Right forelimb (tissue), 1 donor: ENCODE measurements at places on chromosomes 12 and 14.

GRCh38 chr12:213527-213932 lies 427 bp downstream of the SLC6A12 start:
- DNase-seq: no peak

DNA sequence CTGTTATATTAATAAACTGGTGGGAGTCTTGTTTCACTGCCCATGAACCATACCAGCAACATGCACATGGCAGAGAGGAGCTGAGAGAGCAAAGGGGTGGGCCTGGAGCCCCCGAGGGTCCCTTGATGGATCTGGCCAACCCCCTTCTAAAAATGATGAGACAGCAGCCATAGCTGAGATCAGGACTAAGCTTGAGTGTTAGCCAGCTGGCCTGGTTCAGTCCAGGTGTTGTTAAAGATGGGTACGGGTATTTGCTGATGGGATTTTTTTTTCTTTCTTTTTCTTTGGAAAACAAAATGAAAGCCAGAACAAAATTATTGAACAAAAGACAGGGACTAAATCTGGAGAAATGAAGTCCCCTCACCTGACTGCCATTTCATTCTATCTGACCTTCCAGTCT lies 16.0 kb downstream of the PCBP2 start:
- no peak for DNase-seq

- no peak for DNase-seq
Observed at GRCh38 chr12:7411343-7411742, 32.6 kb downstream of the CD163L1 start.

GRCh38 chr12:124916374-124917134 lies 2.1 kb upstream of the UBC start:
- DNase-seq: no peak

DNA sequence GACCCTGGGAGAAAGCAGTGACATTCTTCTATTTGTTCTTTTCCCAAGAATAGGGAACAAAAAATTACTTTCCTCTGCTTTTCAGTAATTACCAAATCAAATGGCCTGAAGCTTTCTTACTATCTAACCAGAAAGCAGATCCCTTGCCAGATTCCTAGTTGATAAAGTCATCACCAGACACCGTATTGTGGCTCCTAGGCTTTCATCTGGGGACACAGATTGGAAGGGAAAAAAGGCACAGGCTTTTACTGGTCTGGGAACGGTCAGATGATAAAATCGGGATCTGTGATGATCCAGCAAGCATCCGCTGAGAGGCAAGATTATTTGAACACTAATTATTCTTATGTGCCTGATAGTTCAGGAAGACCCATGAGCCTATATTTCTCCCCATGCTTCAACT lies 79.1 kb upstream of the BCL2L14 start:
- no peak for DNase-seq

DNA sequence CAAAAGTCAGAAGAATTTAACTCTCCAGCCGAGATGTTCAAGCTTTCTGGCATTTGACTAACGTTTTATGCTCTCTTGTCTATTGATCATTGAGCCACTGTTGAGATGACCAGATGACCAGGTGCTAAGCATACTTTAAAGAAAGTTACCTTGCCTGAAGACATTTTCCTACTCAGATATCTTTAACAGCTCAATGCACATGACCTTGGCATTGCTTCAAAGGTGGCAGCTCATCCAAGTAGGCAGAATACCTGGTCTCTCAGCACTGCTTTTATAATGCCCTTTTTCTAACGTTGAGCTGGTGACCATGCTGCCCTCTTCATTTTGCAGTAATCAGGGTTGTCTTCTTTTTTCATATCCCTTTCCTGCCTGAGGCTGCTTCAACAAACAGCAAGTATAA lies 358.1 kb downstream of the RAD51B start:
- DNase-seq: no peak

DNA sequence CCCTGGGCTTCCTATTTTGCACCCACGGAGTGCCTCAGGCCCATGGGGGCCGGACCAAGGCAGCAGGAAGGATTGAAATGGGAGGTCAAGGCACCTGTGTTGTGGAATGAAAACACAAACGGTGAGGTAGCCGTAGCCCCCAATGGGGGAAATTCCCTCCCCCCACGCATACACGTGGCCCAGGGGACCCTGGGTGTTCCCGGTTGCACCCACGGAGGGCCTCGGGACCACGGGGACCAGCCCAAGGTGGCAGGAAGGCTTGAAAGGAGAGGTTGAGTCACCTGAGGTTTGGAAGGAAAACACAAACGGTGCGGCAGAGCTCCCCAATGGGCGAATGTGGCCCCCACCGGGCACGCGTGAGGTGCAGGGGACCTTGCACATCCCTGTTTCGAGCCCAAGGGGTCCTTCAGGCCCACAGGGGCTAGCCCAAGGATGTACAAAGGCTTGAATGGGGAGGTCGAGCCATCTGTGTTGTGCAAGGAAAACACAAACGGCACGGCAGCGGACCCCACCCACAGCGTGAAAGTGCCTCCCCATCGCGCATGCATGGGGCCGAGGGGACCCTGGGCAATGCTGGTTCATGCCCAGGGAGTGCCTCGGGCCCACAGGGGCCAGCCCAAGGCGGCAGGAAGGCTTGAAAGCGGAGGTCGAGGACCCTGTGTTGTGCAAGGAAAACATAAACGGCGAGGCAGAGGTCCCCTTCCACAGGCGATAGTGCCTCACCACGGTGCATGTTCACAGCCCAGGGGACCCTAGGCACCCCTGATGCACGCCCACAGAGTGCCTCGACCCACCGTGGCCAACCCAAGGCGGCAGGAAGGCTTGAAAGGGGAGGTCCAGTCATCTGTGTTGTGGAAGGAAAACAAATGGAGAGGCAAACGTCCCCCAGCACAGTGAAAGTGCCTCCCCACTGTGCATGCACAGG lies 376.7 kb downstream of the ALG10 start:
- peak; percentile 10 for DNase-seq

DNA sequence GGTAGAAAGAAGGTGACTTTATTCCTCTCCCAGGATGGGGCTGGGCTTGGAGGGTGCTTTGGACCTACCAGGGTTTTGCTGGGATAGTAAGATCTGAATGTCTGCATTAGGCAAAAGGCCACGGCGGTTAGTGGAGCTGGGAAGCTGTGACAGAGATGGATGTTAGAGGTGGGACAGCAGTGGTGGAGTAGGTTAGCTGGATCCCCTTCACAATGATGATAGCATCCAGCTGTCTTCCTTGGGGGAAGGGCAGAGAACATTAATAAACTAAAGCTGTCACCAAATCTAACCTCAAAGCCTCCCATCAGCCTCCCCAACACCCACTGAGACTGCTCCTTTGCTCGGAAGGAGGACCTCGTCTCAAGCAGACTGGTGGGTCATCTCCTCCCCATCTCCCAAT lies 104.8 kb downstream of the GPATCH2L start:
- no peak for DNase-seq

DNA sequence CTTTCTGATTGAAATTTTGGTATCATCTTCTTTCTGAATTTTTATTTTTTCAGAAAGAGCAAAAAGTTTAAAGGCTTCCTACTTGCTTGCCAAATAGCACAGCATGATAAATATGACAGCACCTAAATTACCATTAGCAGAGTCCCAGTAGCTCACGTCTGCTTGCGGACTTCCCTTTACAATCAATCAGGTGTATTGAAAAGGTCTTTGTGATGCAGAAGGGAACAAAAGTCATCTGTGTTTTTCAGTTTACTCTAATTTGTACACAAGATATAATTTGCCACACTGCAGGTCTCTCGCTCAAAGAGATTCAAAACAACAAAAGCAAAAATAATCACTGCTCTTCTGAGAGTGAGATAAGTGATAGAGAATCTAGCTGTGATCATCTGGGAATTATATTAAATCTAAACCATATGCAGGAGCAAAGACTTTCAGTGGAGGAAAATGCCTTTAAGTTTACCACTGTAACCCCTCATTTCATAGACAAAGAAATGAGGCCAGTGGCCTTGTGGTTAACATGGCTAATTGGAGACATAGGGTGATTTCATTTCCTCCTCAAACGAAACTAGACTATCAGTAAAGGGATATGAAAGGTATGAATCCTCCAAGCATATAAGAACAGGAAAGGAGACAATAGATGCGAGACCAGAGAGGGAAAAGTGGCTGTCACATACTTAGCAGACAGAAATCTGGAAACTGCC lies 240.8 kb upstream of the TMPO start:
- DNase-seq: no peak

DNA sequence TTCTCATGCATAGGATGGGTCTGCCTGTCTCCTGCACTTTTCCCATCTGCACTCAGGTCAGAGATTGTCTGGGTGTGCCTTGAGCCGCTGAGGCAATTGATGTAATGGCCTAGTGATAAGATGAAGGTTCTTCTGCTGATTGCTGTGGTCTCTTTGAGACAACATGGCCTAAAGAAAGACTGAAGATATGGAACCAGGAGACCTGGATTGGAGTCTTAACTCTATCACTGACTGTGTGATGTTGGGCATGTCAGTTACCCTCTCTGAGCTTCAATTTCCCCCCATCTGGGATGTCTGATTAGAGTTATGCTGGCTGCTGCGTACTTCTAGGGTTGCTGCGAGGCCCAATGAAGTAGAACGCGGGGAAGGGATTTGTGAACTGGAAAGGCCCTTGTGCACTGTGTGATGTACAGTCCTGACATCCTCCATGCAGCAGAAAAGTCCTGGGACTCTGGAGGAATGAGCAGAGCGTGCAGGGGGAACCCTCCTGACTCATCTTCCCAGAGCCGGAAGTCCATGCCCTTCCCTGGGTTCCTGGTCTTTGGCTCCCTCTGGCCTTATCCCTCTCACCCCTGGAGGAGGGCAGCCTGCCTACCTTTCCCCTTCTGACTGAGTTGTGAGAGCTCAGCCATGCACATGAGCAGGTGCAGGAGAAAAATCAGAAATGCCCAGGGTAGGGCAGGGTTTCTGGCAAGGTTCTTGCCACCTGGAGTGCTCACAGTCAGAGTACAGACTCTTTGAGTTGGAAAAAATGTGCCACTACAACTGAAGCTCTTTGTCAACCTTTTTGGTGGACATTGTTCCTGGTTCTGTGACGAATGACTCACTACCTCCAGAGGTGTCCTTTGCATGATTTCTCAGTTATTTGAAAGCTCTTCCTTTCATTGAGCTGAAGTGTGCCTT lies 21.1 kb downstream of the PLEKHD1 start:
- no peak for DNase-seq
